ENCODE measurements at places on chromosomes 12 and 14. TPM values are rescaled to one million over a fixed set of nuclear protein-coding genes. Genes with fewer than 3 reads are reported as not detected.

Gene SDR39U1
- 42.4 TPM for total RNA-seq

Gene AQP2
- not detected for total RNA-seq

Gene GSC
- not detected for total RNA-seq

DNA sequence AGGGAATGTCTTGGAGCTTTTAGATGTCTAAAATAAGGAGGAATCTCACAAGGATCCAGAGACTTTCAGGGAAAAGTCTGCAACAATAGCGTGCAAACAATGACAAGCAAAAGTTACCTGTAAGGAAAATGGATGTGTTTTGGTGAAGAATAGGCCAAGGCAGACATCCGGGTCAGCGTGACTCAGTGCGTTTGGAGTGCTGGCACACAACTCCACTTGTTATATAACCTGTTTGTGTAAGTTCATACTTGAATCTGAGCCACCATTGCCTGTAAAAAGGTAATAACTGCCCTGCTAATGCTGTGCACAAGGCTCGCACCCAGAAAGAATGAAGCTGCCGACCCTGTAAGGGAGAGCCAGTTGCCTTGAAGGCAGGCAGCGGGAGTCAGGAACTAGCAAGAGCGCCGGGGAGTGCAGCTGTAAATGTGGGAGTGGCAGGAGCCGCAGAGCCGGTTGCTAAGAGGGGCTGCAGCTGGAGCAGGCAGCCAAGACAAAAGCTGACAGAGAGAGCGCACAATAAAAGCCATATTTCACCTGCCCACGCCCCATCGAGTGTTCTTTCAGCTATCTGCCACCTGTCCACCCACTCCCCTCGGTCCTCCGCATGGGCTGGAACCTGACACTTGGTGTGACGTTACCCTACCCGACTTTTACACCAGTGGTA lies 638.5 kb upstream of the MIS18BP1 start:
- H3K4me3 ChIP-seq, result no peak overlapping the region
- no peaks in the 10 kb centered on the region for H3K36me3 ChIP-seq
- H3K27ac ChIP-seq, result no peak overlapping the region
- H3K4me1 ChIP-seq, result no peaks in the 10 kb centered on the region

DNA sequence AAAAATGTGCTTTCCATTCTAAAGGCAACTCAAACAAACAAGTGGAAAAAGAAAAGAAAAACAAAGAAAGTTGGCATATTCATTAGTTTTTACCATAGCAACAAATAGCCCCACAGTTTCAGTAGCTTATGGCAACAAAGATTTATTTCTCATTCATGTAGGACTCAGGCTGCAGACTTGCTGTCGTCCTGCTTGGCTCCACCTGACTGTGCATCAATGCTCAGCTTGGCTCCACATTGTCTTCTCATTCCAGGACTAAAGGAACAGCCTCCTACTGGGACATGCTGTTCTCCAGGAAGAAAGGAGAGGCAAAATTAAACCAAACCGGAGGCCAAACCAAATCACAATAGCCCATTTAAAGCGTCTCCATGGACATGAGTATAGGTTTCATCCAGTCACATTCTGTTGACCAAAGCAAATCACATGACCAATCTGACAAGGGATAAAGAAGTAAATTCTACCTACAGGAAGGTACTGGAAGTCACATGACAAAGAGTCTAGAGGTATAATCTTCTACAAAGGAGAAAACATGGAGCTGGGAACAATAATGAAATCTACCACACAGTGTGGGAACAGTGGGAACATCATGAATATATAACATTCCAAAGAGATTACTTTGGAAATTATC lies 222.5 kb downstream of the PIK3C2G start:
- no peaks in the 10 kb centered on the region for H3K4me1 ChIP-seq
- no peak overlapping the region for H3K4me3 ChIP-seq
- no peaks in the 10 kb centered on the region for H3K27me3 ChIP-seq
- no peak for DNase-seq
- H3K36me3 ChIP-seq, result no peaks in the 10 kb centered on the region

Measured in stomach (tissue), 19 donors.